ENCODE measurements at places on chromosomes 12 and 14.

DNA sequence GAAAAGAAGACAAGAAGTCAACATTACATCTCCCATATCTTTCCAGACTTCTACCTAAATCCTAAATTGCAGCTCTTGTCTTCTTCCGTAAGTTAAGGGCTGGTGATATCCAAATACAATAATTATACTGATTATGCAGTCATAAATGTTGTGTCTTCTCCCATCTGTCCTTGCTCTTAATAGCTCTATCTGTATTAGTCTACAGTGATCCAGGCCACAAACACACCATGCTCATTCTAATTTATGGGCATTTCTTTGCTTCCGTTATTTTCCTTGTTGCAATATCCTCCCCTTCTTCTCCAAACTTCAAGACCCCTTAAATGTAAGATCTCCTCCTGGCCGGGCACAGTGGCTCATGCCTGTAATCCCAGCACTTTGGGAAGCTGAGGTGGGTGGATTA lies 3.7 kb upstream of the MDP1 start:
- no peak for DNase-seq

GRCh38 chr12:26612203-26612602 lies 220.8 kb downstream of the ITPR2 start:
- no peak for DNase-seq

DNA sequence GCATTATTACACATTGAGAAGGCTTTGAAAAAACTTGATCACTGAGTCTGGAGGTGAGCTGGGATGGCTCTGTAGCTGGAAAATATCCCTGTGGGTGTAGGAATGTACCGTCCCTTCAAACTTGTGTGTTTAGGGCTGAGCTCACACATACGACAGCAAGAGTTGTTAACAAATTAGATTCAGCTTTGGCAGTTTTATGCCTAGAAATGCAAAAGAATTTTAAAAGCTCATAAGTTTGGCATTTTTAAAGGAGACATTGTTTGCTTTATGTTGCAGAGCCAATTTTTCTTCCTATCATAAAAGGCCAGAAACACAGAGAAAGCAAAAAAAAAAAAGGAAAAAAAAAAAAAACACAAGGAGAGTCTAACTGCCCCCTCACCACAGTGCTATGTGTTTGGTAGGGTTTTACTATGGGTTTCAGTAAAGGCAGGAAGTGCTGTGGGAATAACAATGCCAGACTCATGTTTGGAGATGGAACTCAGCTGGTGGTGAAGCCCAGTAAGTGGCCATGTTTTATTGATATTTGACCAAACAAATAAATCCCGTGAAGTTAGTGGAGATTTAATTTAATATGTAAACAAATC lies 78.4 kb downstream of the DAD1 start:
- DNase-seq, result no peak

DNA sequence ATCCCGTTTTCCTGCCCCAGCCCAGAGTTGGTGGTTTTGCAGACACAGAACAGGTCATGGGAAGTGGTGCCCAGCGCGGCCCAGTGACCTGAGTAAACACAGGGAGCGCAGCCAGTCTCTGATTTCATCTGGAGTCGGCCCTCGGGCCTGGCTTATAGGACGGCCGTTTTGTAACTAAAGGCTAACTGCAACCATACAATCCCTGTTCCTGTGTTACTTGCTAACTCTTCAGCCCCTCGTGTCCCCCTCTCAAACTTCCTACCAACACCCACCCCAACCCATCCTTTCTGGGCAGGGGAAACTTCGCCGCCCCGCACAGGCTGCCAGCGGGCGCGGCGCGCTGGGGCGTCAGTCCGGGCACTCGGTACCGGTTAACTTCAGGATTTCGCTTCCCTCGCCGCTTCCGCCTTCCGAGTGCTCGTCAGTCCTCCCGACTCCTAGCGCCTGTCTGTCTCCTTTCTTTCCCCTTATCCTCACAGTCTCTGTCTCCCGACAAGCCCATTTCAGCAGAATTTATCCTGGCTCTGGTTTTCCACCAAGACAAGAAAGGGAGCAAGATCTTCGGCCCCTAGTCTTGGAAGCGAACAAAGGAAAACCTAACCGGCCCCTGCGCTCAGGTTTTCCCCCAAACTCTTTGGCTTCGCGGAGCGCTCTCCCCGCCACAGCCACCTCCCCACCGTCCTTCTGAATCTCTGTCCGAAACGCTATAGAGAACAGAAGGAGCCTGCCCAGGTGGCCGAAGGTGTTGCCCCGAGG lies 2.0 kb downstream of the SIX1 start:
- peak; percentile 31 for DNase-seq

GRCh38 chr12:64680235-64680634 lies 69.9 kb downstream of the RASSF3 start:
- peak; percentile 72 for DNase-seq

DNA sequence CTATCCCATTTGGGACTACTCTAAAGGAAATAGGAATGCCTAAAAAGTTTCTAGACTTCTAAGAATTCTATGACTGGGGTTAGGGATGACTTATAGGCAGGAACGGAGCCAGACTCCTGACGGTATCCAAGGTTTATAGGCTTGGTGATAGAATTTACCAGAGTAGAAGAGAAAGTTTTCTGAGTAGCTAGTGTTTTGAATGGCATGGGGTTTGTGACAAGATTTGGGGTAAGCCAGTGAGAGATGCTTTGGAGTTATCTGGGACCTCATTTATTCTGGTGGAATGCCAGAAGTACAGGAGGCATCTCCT lies 444.6 kb downstream of the RAD51B start:
- DNase-seq, result no peak
